ENCODE measurements at places on chromosomes 3 and 15. TPM values are rescaled to one million over a fixed set of nuclear protein-coding genes. Genes with fewer than 3 reads are reported as not detected.

GRCh38 chr3:108114423-108115065, 23.7 kb upstream of the CD47 start:
- DNase-seq: peak; percentile 45

DNA sequence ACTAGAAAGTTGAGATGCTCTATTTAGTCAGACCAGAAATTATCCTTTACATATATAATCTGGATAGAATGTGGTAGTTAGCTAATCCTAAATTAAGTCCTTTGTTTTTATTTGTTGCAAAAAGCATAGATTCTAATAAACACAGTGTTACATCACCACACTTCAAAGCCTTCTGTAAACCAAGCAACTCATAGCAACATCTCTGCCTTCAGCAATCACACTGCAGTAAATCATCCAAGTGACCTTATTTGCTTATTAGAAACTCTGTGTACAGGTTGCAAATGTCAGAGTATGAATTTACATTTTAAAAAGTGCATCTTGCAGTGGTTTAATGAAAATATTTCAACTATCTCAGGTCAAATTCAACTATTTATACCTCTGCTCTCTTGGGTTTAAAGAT, 242.5 kb downstream of the GBE1 start:
- no peak for DNase-seq

- no peak for DNase-seq
These were observed 225.9 kb downstream of the OXSM start for GRCh38 chr3:26015752-26016151.

DNA sequence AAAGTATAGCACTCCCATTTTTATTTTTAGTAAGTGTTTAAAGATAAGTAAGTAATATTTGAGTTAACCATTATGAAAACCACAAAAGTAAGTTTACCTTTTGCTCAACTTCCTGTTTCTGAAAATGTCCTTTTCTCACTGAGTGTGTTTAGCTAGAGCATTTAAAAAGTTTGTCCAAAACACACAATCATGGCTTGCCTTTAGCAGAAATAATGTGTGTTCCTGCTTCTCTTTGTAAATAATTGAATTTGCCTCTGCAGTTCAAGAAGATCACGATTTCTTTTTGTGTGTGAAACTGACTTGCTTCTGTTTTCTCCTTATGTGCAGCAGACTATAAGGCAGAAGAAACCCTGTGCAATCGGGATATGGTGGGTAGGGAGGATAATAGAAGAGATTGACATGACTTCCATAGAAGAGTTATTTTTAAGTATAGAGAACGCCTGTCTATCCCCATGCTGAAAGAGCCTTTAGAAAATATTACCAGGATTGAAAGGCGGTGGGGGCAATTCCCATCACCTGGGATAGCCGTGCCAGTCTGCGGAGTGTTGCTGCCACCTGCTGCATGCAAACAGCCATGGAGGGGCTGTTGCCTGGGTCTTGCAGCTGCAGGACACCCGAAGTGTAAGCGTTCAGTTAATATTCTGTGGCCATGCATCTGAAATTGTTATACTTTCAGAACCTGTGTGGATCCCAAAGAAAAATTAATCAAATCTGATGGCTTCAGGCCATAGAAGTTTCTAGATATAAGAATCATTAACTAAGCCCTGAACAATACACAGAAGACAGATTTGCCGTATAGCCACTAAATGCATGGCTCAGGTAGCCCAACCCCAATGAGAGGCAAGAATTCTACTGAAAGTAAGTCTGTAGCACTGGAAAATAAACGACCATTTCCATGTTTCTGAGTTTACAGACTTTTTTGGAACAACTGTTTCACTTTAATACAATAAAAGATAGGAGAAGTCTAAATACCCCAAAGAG, 2.4 kb upstream of the CD96 start:
- DNase-seq: peak; percentile 49

DNA sequence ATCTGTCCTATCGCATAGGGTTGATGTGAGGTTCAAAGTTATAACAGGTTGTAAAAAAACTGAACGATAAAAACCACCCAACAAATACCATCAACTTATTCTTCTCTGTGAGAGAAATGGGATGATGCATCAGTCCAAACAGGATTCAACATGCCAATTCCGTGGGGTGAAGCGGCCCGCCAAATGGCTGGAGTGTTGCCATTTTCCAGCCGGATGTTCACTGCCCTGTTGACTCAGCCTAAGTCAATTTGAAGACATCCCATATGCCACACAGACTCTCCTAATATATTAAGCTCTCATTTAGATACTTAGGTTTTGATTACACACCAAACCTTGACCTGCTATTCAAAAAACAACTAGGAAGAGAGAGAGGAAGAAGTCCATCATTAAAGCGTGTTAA, 311.1 kb downstream of the VPS13C start:
- no peak for DNase-seq

DNA sequence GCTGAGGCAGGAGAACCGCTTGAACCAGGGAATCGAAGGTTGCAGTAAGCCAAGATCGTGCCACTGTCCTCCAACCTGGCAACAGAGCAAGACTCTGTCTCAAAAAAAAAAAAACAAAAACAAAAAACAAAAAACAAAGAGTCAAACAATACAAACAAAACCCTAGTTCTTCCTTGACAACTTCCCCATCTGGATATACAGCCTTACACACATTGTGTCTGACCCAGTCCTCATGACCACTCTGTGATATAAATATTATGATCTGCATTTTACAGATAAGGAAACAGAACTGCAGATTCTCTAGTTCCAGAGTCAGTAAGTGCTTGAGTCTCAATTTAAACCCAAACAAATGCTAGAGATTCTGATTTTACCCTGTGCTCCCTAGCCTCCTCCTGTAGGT, 4.8 kb upstream of the ESYT3 start:
- DNase-seq: no peak

GRCh38 chr3:197343656-197344408, 45.4 kb upstream of the DLG1 start:
- DNase-seq: no peak

DNA sequence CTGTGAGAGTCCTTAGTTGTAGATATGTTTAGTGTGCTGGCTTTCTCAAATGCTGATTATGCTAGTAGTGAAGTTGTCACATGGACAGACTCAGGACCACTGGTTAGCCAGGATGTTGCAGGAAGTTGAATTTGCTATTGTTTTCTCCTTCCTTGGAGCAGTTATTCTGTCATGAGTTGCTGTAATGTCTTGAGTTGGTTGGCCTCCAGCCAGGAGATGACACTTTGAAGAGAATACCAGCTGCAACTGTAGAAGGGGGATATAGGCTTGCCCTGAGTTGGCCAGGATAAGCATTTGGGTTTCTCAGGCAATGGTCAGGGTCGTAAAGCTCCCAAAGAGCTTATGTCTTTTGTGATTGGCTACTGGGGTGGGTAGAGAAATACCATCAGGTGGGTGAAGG, 206.7 kb downstream of the ZNF621 start:
- no peak for DNase-seq

The P2RY14 gene
- not detected for total RNA-seq

The POC1A gene
- 5.0 TPM for total RNA-seq
